Right renal cortex interstitium (tissue), 3 donors: ENCODE measurements at places on chromosomes 12 and 14. TPM values are rescaled to one million over a fixed set of nuclear protein-coding genes. Genes with fewer than 3 reads are reported as not detected.
A peak's percentile ranks its signal among the peaks of the same experiment; 100 is the strongest.

DNA sequence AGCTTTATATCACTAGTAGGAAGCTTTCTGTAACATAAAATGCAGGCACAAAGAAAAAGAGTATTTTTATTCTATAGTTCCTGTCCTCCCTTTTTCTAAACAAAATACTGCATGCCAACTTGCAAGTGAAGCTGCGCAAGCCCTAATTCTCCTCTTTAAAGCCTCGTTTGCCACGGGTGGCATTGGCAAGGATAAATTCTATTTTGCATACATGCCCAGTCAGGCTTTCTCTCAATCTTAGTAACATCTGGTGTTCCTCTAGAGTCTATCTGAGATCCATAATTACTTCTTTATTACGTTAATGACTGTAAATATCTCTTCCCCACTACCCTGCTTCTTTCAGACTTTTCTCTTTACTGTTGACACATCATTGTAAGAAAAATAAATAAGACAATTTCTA lies 97.1 kb upstream of the DAAM1 start:
- no peak for DNase-seq

- DNase-seq, result no peak
Observed at GRCh38 chr12:76018111-76018510, 13.5 kb downstream of the PHLDA1 start.

DNA sequence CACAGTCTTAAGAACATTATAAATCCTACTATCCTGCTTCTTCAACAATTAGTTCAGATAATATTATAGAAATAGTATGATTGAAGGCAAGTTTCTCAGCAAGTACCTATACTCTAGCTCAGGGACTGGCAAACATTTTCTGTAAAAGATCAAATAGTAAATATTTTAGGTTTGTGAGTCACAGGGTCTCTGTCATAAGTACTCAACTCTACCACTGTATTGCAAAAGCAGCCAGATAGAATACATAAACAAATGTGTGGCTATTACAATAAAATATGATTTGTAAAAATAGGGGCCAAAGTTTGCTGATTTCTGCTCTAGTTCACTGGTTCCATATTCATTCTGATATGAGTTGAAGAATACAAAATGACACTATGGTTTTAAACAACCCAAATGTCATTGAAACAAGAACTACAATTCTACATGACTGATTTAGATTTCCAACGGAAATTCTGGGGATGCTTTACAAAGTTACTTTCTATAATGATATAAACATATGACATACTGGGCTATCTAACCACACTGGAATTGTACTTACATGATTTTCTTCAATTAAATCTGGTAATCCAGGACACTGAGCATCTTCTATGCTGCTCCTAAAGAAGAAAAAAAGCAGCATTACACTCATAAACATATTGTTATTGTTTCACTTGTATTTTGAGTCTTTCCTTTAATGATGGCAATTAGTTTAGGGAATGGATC lies 23.2 kb downstream of the LGALS3 start:
- DNase-seq, result no peak

- DNase-seq, result no peak
Observed at GRCh38 chr12:75477137-75477536, 3.4 kb upstream of the GLIPR1 start.

GRCh38 chr14:23160924-23161522 lies 22.4 kb downstream of the SLC7A8 start:
- DNase-seq, result no peak

DNA sequence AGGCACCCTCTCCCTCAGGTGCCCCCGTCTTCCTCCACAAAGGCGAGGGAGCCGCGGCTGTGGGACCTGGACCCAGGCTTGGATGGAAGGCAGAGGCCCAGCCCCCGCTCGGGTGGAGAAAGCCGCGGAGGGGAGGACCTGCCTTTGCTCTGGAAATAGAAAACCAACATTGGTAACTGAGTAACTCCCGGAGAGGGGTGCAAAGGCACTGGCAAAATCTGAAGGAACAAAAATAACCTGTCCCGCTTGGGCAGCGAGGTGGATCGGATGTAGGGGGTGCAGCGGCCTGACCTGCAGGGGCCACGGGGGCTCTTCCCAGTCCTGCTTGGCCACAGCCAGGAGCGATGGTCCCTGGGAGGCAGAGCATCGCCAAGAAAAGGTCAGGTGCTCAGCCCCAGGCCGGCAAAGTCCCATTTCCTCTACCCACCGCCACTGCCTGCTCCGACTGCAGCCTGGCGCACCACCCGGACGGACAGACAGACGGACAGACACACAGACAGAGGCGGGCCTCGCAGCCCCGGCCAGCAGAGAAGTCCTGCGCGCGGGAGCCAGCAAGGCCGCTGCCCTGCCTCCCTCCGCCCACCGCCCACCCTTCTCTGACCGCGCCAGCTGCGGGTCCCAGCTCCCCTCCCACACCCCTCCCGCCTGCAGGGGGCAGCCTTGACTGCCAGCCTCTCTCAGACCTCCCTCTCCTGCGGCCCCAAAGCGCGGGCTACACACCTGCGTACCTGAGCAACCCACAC lies 21.4 kb upstream of the TMEM106C start:
- no peak for DNase-seq

DNA sequence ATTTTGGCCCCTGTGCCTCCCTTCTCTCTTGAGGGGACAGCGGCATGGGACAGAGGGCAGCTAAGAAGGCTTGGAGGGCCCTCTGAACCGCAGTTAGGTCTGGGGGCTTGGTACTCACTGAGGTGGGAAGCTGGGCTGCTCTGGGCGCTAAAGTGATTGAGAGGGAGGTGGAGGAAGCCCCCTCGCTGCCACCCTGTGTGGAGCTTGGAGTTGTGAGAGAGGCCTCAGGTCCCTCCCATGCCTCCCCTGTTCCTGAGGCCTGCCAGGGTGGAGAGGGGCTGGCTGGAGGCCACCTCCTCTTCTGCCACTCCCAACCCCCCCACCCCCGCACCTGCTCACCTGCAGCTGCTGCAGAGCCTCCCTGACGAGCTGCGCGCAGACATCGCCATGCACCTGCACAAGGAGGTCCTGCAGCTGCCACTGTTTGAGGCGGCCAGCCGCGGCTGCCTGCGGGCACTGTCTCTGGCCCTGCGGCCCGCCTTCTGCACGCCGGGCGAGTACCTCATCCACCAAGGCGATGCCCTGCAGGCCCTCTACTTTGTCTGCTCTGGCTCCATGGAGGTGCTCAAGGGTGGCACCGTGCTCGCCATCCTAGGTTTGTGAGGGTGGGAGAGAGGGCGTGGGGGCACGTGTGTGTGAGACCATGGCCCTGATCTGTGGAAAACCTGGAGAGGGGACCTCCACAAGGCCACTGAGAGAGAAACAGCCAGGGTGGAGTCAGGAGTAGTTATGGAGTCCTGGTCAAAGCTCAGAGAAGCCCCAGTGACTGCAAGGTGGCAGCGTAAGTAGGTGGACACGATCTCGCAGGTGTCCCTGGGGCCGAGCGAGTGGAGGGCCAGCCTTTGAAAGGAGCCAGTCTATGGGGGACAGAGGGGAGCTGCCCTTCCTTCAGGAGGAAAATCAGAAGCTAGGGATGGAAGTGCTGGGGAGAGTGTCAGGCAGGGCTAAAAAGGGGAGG lies 11.2 kb downstream of the KCNH3 start:
- DNase-seq, result no peak

GRCh38 chr14:51447411-51447810 lies 204.3 kb upstream of the FRMD6 start:
- DNase-seq, result no peak

- DNase-seq, result no peak
Observed at GRCh38 chr12:82357845-82358199, 365 bp downstream of the CCDC59 start.

GRCh38 chr12:47767216-47767724 lies 5.8 kb upstream of the SLC48A1 start:
- DNase-seq, result no peak

DNA sequence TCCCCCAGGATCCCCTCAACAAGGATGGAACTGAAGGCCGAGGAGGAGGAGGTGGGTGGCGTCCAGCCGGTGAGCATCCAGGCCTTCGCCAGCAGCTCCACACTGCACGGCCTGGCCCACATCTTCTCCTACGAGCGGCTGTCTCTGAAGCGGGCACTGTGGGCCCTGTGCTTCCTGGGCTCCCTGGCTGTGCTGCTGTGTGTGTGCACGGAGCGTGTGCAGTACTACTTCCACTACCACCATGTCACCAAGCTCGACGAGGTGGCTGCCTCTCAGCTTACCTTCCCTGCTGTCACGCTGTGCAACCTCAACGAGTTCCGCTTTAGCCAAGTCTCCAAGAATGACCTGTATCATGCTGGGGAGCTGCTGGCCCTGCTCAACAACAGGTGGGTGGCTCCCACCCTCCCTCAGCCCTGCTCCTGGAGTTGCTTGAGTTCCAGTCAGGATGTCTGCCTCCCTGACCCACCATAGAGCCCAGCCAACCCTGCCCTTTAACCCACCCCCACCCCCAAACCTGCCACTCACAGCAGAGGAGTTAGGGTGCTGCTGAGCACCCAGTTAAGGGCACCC lies 1.4 kb downstream of the ASIC1 start:
- DNase-seq, result no peak

- DNase-seq, result no peak
Observed at GRCh38 chr14:103867020-103867419, 19.6 kb upstream of the PPP1R13B start.

DNA sequence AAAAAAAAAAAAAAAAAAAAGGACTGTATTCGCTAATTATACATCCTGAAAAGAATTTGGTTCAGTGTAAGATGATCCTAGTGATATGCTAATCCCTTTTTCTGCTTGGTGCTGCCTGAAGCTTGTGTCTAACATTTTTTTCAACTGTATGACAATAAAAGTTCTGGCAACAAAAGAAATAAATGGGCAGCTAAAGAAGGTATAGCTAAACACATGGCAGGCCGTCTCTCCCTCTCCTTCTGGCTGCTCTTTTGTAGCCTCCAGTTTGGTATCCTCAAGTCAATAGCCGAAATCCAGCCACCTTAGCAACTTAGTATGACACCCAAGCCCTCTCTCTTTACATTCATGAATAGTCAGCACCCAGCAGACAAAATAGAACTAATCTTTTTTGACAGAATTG lies 198.3 kb upstream of the OTX2 start:
- no peak for DNase-seq

GRCh38 chr14:102913341-102914211 lies 8.9 kb upstream of the AMN start:
- DNase-seq, result no peak

- DNase-seq, result no peak
Observed at GRCh38 chr14:93963692-93964091, 12.7 kb downstream of the ASB2 start.

DNA sequence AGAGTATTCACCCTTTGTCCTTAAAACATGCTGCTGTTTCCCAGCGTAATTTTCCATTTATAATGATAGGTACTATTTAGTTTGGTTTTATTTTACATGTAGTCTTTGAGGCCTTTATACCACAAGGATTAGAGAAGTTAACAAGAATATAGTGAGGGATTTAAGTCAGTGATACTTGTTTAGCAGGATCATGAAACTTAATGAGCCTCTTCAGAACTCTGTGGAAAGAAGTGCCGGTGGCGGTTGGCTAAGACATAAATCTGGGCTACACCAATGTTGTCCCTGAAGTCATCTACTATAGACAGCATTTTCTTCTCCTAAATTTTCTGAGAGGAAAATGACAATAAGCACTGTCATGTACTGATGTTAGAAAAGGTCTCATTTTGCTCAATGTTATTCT lies 1226.0 kb upstream of the SEL1L start:
- DNase-seq, result peak; percentile 62

- no peak for DNase-seq
Observed at GRCh38 chr12:104608998-104609397, 152.2 kb downstream of the CHST11 start.

DNA sequence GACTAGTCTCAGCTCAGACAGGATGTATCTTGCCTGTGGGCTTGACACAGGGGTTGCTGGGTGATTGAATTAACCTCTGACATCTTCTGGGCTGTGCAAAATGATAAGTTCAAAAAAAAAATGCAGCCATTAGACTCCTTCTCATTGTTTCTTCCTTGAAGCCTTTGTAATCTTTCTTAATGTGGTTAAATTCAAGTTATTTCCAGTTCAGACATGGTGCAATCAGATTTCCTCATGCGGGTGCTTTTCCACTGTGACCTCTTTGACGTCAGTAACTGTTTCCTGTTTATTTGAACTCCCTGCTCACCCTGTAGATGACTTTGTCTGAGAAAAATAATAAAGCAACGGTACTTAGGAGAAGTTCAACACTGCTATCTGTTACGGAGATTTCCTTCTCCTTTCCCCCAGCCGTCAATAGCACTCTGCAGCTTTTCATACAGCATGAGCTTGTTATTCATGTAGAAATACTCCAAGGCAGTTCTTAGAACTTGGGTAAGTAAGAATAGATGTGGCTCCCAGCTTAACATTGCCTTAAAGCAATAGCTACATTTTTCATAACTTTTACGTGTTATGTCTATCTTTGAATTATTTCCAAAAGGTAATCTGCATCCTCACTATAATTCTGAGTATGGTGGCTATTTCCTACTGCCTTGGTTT lies 155.5 kb downstream of the PRKCH start:
- DNase-seq, result peak; percentile 39

- DNase-seq, result no peak
Observed at GRCh38 chr12:109255377-109255776, 53.7 kb downstream of the FOXN4 start.

DNA sequence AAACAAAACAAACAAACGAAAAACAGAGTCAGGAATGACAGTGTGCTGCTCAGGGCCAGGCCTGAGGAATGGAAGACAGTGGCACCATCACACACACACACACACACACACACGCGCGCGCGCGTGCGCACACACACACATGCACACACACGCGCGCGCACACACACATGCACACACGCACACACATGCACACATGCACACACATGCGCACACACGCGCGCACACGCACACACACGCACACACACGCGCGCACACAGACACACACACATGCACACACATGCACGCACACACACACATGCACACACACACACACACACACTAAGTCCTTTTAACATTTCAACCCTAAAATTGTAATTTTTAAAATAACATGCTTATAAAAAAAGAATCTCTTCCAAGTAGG lies 13.2 kb upstream of the MARK3 start:
- DNase-seq, result no peak

GRCh38 chr12:82723093-82723492 lies 36.4 kb downstream of the TMTC2 start:
- DNase-seq, result no peak

GRCh38 chr14:64737391-64738280 lies 33.4 kb downstream of the PLEKHG3 start:
- DNase-seq, result no peak

HPD gene
- polyA plus RNA-seq, result 3.9 TPM

PLXNC1 gene
- 7.1 TPM for polyA plus RNA-seq

CYP46A1 gene
- polyA plus RNA-seq, result 1.1 TPM

SIRT4 gene
- polyA plus RNA-seq, result 4.2 TPM

ITGB7 gene
- polyA plus RNA-seq, result 1.3 TPM

LACRT gene
- not detected for polyA plus RNA-seq

DENR gene
- 92.4 TPM for polyA plus RNA-seq

KLHL33 gene
- 0.35 TPM for polyA plus RNA-seq

RNASE2 gene
- 0.86 TPM for polyA plus RNA-seq

CCDC177 gene
- polyA plus RNA-seq, result 0.08 TPM

GUCY2C gene
- 0.54 TPM for polyA plus RNA-seq

DHRS4 gene
- polyA plus RNA-seq, result 46.7 TPM

FOXN3 gene
- 34.5 TPM for polyA plus RNA-seq
